ENCODE measurements at places on chromosomes 2 and 18.
A peak's percentile ranks its signal among the peaks of the same experiment; 100 is the strongest.

DNA sequence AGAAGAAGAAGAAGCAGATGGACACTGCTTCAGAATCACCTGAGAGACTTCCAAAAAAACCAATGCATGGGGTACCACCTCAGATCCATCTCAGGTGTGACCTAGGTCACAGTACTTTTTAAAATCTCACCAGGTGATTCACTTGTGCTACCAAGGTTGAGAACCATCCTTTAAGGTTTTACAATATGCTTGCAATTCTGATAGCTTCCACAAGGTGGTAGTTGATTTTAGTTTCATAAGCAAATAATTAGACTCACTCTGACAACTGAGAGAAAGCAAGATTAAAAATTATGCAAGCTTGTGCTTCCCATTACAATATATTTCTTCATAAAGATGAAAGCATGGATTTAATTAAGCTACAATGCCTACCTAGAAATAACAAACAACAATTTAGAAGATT is 355.1 kb downstream of the EN1 start:
- no peak for DNase-seq

DNA sequence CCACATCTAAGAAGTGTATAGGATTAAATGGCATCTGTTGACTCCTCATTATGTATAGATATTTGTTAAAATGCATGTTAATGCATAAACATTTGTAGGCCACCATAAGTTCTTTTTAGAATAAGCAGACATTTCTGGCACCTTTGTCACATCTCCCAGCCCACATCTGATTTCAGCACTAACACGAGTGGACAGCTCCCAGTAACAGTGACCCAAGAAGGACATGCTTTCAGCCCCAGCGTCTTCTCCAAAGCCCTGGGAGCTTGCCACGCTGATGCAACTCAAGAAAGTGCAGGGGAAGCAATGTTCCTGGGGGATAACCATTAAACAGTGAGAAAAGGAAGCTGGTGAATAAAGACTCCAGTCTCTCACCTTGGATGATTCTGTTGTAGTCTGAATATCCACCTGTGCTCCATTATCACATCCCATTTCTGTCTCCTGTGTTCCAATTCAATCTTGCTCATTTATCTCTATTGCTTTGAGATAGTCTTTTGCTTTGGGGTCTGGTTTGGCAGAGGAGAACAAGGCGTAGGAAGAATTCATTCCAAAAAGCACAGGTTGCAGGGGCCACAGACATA is 182.6 kb upstream of the THSD7B start:
- no peak for DNase-seq

GRCh38 chr2:124993809-124994208 is 968.7 kb downstream of the CNTNAP5 start:
- DNase-seq: no peak

DNA sequence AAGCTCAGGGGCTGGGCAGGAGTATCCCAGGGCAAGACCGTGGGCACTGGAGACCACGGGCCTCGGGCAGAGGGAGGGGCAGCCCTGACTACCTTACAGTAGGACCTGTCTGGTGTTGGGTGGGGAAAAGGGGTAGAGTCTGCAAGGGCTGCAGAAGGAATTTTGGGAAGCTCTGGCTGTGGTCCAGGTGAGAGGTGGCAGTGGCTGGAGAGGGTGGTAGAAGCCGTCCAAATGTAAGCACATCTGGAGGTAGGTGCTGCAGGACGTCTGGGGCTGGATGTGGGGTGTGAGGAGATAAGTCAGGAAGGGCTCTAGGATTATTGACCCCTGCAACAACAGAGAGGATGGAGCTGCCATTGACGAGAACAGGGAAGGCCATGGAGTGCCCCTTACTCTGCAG is 486.7 kb downstream of the EIPR1 start:
- peak; percentile 53 for DNase-seq

Data from coronary artery (tissue), 2 donors.